ENCODE measurements at places on chromosomes 5 and 9.

DNA sequence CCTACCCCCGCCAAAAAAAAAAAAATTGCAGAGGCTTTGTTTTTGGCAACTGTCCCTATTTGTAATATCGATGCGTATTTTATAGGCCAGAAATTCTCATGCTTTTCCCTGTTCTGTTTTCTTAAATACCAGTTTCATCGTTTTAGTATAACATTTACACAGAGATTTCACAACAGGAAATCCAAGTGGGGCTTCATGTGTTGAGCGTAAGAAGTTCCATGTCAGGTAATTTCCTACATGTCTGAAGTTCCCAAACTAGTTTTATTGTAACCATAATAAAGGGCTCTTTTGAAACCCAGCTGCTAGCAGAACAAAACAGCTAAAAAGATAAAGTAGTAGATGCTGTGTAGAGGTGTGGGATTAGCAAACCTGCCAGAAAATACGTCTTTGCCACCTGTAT lies 4.2 kb downstream of the SMC5 start:
- DNase-seq = no peak

- peak; percentile 12 for DNase-seq
Measured at GRCh38 chr9:12956261-12956660, 181.4 kb downstream of the LURAP1L start.

DNA sequence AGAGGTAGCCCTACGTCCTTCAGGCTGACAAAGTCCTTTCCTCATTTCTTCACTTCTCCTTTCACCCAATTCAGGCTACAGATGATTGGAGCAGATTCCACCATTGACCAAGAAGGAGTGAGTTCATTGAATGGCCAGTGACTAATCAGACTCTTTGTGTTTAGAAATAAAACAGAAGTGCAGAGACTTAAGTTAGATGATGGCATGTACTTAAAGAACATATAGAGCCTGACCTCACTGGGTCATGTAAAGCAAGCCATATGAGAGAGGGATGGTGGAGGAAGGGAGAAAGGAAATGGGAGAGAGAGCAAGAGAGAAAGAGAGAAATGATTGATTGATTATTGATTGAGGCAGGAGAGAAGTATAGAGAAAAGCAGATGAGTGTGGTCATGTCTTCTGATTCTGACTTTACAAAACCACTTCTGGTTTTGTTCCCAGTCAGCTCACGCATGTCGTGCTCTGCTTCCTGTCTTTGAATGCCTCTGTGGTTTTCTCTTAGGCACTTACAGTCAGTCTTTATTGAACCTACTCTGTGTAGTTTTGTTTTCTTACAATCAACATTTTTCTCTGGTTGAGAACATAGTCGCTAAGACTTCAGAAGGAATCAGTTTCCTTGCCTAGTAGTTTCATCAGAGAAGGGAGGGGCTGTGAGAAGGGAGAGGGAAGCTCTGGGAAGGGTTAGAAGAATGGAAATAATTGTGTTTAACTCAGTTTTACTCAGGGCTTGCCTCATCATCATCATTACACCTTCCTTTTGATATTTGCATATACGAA lies 149.2 kb upstream of the KLF9 start:
- DNase-seq = peak; percentile 94

DNA sequence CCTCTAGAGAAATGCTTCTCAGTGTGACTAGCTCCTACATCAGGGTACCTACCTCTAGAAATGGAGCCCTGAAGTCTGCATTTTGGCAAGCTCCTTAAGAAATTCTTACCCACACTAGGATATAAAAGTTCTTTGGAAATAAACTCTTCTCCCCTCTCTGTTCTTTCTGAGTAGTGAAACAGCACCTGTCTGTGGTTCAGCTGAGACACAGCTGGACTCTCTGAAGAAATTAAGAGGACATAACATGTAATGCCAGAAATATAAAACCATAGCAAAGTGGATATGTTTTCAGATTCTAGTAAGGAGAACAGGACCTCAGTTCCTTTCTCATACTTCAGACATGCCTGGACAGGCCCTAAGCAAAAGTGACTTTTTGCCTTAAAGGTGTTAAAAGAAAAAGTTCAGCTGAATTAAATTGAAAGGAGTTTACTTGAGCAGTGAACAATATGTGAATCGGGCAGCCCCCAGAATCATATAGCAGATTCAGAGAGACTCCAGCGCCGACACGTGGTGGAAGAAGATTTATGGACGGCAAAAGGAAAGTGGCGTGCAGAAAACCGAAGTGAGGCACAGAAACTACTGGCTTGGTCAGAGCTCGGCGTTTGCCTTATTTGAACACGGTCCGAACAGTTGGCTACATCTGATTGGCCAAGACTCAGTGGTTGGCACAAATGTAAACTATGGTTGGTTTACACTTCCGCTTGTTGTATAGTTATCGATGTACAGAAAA lies 64.5 kb downstream of the PRKACG start:
- peak; percentile 3 for DNase-seq

DNA sequence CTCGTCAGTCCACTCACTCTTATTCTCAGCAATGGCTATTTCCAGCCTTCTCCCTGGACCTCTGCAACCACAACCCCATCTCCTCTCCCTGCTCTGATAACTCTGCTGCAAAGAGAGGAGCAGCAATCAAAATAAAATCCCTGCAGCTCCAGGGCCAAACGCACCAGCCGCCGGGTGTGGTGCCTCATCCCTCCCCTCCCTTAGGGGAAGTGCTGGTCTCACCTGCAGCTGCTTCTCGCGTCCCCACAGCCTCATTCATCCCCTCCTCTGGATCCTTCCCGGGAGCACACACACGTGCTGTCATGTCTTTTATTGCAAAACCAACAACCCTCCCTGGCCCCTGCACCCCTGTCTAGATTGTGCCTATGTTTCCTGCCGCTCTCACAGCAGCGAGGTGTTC lies 77.8 kb downstream of the TENT4A start:
- DNase-seq = no peak

- DNase-seq = peak; percentile 94
Measured at GRCh38 chr5:16902846-16903245, 33.2 kb downstream of the MYO10 start.

- DNase-seq = peak; percentile 90
Measured at GRCh38 chr5:142839711-142840346, 69.7 kb downstream of the ARHGAP26 start.

DNA sequence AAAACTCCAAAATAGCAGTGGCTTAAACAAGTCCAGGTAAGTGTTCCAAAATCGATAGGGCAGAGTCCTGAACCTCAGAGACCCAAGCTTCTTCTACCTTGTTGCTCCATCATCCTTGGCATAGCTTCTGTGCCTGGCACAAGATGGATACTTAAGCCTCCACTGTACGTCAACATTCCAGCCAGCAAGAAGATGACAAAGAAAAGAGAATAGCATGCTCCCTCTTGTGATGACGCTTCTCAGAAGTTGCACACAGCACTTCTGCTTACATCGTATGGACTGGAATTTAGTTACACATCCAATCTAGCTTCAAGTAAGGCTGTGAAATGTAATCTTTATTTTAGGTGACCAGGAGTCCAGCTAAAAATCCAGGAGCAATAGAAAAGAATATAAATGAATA lies 227.4 kb downstream of the ESM1 start:
- DNase-seq = peak; percentile 89

- DNase-seq = no peak
Measured at GRCh38 chr9:23555851-23556250, 270.2 kb downstream of the ELAVL2 start.

GRCh38 chr5:9034649-9035048 lies 511.2 kb downstream of the SEMA5A start:
- peak; percentile 62 for DNase-seq

- DNase-seq = peak; percentile 98
Measured at GRCh38 chr5:179275941-179276837, 69.1 kb downstream of the ADAMTS2 start.

- DNase-seq = no peak
Measured at GRCh38 chr9:95940265-95940664, 64.8 kb downstream of the ERCC6L2 start.

- no peak for DNase-seq
Measured at GRCh38 chr9:133430244-133430643, 8.1 kb downstream of the ADAMTS13 start.

GRCh38 chr9:91276513-91276912 lies 85.2 kb downstream of the AUH start:
- DNase-seq = no peak

- DNase-seq = no peak
Measured at GRCh38 chr5:14251733-14252132, 108.6 kb downstream of the TRIO start.

GRCh38 chr9:36158122-36158521 lies 11.1 kb upstream of the CCIN start:
- DNase-seq = peak; percentile 62

- peak; percentile 33 for DNase-seq
Measured at GRCh38 chr9:136784249-136784996, 6.7 kb upstream of the TMEM141 start.

DNA sequence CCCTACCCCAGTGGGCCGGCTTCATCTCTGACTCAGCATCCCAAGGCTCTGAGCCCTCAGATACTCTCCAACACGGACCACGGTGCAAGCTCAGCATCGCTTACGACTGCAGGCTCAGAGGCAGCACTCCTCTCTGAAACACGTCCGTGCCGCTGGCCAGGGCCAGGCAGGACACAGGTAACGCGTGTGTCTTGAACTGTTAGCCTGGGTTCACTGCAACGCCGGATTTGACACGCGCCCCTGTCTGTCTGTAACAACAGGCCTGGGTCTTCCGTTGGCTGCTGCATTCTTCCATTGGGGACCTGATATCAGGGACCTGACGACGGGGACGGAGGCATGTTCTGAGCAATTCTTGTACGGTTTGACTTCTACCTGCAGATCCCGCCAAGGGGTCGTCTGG lies 6.4 kb downstream of the SLC6A3 start:
- DNase-seq = no peak

- DNase-seq = no peak
Measured at GRCh38 chr9:12847561-12847960, 72.7 kb downstream of the LURAP1L start.

- no peak for DNase-seq
Measured at GRCh38 chr9:30584559-30584958, 1799.9 kb upstream of the ACO1 start.

- no peak for DNase-seq
Measured at GRCh38 chr9:114518599-114519022, 13.3 kb upstream of the WHRN start.

DNA sequence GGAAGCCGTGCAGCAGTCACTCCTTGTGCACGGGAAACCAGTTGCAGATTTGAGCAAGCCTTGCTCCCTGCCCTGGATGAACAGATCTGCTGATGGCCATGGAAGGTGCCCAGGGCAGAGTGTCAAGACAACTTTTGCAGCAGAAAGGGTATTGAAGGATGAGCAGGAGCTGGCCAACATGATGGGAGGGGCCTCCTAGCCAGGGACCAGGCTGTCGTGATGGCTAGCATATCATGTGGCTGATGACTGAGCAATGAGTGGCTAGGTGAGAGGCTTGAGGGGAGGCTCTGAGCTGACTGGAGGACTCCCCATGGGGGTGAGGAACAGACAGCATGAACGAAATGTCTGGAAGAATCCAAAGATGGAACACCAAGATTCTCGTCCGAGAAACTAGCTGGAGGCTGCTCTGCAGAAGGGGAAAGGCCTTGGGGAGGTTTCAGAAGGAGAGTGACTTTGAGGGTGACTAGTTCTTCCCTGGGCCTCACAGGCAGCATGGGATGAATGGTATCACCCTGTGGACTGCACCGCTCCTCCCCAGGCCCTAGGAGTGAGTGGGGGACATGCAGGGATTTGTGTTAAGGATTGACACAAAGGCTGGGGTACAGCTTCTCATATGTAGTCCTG lies 18.5 kb downstream of the PPARGC1B start:
- no peak for DNase-seq

DNA sequence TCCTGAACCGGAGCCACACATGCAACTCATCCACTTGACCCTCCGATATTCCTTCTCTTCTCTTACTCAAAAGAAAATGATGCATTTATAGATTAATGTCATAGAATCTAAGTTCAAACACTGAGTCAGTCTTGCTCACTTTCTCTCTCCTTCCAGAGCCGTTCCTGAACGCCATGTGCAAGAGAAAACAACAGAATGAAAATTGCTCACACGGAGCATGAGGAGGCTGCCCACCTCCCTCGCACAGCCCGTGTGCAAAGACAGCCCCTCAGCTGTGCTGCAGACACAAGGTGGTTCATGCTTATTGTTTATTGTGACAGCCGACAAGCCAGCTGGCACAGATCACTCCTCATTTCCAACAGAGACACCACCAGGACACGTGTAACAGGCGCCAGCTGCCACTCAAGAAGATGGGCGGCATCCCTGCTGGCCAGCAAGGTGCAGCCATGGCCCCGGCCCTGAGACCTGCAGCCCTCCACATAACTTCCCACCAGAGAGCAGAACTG lies 290.8 kb downstream of the GLIS3 start:
- DNase-seq = no peak

DNA sequence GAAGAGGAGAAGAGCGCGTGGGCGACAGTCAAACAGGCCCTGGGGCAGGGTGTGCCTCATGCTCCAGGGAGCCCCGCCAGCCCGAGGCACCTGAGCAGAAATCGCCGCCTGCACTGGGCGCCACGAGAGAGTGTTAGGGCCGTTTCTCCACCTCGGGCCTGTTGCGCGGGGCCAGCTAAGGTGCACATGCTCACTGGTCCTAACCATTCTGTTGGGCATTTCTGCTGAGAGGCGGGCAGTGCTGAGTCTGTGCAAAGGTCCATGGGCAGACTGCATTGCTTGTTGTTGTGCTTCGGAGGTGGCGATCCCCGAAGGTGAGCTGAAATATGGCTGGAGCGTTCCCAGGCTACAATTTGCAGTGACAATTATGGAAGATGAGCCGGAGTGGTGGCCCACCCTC lies 367.8 kb upstream of the SPATA31A5 start:
- no peak for DNase-seq

- no peak for DNase-seq
Measured at GRCh38 chr5:69432412-69433206, 17.7 kb downstream of the MARVELD2 start.

GRCh38 chr5:1003296-1003937 lies 5.2 kb upstream of the NKD2 start:
- no peak for DNase-seq

- no peak for DNase-seq
Measured at GRCh38 chr5:102747386-102748166, 7.5 kb upstream of the PAM start.

- DNase-seq = no peak
Measured at GRCh38 chr5:66854416-66854815, 258.2 kb downstream of the MAST4 start.

DNA sequence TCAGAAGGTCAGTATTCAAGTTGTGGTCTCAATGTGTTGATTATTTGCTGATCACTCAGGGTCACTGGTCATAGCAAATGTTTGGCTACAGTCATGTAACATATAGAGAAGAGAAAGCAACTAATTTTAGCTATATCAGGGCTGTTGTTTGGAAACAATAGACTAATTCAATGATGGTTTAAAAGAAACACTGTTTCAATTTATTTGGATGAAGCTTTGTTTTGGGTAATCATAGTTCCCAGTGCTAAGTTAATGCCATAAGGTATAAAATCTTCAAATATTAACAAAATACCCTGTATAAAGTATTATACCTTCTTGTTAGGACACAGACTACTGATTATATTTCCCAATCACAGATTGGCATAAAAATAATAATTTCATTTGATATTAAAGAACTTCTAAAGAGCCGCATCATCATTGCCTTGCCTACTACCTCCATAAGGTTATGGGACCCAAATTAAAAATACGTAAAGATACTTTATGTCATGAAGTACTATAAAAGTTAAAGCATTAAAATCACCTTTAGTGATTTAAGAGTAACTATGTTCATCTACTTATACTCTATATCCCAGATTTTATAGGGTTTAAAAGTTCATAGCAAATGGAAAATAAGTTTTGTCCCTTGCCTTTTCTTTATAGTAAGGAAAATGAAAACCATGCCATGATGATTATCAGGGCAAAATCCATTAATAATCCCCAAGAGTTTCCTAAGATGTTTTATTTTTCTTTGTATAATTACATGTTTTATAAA lies 6.0 kb downstream of the NR3C1 start:
- no peak for DNase-seq

- peak; percentile 21 for DNase-seq
Measured at GRCh38 chr9:32992595-32993238, 8.7 kb downstream of the APTX start.
